ENCODE measurements at places on chromosomes 5 and 9.

DNA sequence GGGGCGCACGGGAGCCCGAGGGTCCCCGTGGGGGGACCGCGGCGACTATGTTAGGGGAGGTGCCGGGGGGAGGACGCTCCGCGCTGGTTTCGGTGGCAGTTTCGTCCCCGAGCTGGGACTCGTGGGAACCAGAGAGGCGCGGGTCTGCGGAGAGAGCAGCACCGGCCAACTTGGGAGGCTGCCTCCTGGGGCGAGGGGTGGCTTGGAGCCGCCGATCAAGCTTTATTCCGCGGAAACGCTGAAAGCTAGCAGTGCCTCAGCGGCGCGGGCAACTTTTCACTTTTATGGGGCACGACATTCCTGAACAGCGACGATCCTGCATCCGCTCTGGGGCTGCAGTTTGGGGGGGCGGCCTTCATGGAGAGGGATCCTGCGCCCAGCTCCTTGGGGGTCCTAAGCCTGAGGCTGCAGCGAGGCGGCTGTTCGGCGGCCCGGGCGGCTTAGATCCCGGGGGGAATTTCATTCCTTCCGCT, 369 bp downstream of the OCLN start:
- no peak for DNase-seq

GRCh38 chr5:173583346-173583745, 33.1 kb downstream of the BOD1 start:
- DNase-seq, result no peak

DNA sequence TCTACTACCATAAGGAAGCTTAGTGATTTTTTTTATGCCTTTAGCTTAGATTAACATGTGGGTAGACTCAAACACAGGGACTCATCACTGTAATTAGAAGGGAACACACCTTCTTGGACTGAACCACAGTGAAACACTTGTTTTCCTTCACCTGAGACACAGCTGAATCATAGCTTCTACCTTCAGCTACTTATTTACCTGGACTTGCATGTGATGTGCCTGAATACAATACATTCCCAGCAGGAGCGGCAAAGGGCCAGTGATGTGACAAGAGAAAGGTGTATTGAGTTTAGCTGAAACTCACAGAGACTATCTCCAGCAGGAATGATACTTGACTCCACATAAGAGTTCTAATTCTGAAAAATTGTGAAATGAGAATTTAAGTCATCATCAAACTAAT, 37.8 kb downstream of the GRAMD2B start:
- DNase-seq, result no peak

- DNase-seq, result no peak
Measured at GRCh38 chr5:1322036-1322900, 22.6 kb downstream of the CLPTM1L start.

DNA sequence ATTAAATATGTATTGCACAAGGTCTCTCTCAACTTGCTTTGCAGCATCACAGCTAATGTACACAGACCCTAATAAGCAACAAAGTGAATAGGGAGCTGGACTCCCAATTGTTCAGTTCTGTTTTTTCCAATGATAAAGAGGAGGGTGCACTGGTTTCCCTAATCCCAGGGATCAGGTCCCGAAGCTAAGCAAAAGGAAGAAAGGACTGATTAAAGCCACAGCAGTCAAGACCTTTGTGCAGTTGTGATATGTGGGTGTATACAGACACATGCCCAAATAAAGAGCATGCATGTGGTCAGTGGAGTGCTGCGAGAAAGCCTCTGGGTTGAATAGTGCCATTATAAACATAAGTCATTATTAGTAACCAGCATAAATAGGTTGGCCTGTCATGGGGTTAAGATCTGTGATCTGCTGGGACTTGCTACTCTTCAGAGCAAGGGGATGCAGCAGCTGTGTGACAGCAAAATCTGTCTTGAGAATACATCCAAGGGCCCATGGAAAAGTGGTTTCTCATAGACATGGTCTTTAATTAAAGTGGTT, 1863.1 kb upstream of the WWC1 start:
- DNase-seq, result no peak

DNA sequence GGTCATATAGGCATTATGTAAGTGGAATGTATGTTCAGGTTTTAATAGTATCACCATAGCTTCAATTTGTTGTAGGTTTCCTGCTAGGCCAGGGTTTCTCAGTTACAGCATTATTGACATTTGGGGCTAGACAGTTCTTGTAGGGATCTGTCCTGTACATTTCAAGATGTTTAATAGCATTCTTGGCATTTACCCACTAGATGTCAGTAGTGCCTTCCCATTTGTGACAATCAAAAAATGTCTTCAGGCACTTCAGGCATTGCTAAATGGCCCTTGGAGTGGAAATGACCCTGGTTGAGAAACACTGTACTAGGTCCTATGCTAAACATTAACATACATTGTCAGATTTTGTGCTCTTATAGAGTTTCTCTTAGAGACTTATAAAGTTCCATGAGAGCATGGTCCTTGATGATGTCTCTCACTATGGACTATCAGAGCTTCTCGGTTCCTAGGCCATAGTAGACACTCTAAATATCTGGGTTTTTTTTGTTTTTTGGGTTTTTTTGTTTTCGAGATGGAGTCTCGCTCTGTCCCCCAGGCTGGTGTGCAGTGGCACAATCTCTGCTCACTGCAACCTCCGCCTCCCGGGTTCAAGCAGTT, 1.4 kb downstream of the KIF20A start:
- no peak for DNase-seq

DNA sequence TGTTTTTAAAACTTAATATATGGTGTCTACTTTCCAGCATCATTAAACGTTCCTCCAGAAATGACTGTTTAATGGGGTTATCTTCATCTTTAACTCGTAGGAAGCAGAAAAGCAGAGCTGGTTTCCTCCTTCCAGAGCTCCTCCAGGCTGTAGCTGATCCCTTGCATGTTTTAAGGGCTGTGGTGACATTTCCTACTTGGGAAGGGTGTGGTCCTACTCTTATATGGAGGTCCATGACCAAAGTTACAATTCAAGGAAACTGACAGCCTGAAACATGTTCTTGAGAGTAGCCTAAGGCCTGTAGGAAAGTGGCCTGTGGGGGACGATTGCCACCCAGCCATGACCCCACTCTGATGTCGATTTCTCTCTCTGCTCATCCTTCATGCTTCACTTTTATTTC, 297.1 kb downstream of the GADD45G start:
- DNase-seq, result no peak
